GM23248 (cell line): ENCODE measurements at places on chromosomes 5 and 9.

DNA sequence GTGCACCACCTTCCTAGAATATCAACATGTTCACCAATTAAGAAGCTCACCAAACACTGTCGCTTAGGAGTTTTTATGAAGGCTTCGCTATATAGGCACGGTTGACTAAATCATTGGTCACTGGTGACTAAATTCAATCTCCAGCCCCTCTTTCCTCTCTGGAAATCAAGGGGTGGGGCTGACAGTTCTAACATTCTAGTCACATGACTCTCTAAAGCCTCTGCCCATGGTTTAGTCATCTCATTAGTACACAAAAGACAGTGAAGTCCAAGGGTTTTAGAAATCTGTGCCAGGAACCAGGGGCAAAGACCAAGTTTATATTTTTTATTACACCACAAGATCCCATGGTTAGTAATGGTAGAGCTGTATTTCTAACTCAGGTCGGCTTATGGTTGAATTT is 243.2 kb downstream of the ELAVL2 start:
- DNase-seq, result no peak

DNA sequence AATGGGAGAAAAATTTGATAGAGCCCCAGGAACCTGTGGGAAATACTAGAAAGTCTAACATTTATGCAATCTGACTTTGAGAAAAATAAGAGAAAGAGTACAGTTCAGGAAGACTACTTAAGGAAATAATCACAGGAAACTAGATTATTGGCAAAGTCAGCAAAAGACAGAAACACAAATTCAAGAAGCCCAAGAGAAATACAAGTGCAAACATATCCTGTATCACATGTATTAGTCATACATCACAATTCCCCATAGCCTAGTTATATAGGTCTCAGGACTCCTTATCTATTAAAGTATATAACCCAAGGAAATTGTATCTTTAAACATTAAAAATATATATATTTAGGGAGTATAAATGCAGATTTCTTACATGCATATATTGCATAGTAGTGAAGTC is 100.8 kb downstream of the HOMER1 start:
- no peak for DNase-seq

- DNase-seq, result no peak
These were observed 96.3 kb downstream of the ERCC6L2 start for GRCh38 chr9:95971815-95972214.

GRCh38 chr5:178081571-178082243 is 31.6 kb upstream of the N4BP3 start:
- no peak for DNase-seq

DNA sequence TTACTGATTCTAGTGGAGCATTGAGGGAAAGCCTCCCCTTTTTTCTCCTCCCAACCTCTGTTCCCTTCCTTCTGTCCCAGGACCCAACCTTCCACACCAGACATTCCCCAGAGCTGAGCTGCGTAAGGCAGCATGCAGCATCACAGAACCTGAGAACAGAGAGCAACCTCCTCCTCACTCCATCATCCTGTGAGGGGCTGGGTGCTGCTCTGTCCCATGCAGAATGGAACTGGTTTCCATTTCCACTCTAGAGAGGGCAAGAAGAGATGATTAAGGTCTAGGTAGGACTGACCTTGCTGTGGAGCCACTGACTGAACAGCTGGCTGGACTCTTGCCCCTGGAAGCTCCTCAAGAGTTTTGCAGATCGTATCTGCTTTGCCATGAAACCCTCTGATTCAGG is 30.1 kb upstream of the IL7R start:
- no peak for DNase-seq

- peak; percentile 15 for DNase-seq
These were observed 27.6 kb downstream of the DIMT1 start for GRCh38 chr5:62376064-62376463.

- peak; percentile 68 for DNase-seq
These were observed 708.6 kb upstream of the WWC1 start for GRCh38 chr5:167582886-167583285.

- no peak for DNase-seq
These were observed 68.7 kb downstream of the SHB start for GRCh38 chr9:38000332-38000731.

DNA sequence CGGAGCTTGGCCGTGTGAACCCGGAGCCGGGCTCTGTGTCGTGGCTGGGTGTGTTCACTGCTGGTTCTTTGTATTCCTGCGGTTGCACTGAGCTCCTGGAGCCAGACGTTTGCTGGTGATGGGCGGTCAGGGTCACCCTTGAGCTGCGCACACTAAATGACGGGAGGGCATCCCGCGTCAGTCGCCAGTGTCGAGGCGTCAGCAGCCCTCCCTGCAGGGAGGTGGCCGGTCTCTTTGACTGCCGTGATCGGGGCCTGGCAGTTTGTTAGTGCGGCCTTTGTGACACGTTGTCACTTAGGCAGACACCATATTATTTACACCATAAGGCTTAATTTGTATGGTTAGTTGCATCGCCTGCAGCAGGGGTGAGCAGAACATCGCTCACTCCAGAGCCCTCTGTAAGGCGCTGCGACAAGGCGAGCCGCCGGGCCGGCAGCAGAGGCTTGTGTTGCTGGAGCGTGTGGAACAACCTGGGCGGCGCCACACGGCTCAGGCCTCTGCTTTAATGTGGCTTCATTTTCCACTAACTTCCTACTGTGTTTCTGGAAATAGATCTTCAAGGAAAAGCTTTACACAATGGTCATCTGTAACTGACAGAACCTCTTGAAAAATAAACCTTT is 8.3 kb downstream of the NDUFS6 start:
- DNase-seq, result no peak

DNA sequence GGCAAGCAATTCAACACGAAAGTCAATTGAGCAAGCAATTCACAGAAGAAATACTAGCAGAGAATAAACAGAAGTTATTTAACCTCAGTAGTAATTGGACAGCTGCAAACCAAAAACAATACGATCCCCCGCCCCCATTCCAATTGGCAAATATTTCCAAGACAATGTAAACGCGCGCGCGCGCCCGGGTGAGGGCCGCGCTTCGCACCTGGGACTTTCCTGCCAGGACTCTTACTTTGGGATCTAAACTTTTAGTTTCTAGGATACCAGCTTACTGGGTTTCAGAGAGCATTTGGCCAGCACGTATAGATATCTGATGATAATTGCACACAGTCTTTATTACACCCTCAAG is 8.6 kb downstream of the RUFY1 start:
- DNase-seq, result peak; percentile 49

- DNase-seq, result no peak
These were observed 105.2 kb downstream of the RASEF start for GRCh38 chr9:82957529-82958379.

GRCh38 chr5:150447188-150447587 is 2.4 kb downstream of the RPS14 start:
- DNase-seq, result no peak

- DNase-seq, result peak; percentile 94
These were observed 1.5 kb upstream of the GPRIN1 start for GRCh38 chr5:176611435-176611834.

GRCh38 chr9:88775037-88775471 is 216.2 kb upstream of the S1PR3 start:
- peak; percentile 94 for DNase-seq

DNA sequence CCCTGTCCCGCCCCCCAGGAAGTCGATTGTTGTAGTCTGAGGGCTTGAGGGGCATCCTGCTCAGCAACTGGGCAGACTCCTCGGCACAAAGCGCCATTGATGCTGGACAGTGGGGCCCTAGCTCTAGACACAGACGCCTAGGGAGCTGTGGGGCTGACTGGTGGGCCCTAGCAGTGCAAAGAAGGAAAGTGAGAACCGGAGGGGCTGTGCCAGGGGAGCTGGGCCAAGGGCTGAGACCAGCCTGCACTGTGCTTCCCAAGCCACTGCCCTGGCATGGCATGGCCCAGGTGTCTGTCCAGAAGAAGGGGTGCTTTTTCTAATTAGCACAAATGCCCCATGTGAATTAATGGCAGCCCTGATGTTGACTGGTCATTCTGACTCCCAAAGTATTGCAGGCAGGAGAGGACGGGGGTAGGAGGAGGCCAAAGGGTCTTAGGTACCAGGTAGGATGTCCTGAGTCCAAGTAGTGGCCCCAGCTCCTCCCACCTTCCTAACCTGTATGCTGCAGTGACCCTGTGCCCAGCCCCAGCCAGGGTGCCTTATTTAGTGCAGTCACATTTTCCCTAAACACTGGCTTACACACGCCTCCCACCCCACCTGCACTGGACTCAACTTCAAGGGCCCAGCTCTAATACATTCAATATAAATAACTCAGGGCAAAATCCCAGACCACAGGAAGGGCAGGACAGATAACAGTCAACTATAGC is 15.9 kb downstream of the TCF7 start:
- no peak for DNase-seq

GRCh38 chr5:45696206-45696836 is at the start of gene HCN1:
Gene HCN1, minus strand, starts transcription at chr5:45696380.
- DNase-seq, result peak; percentile 88

DNA sequence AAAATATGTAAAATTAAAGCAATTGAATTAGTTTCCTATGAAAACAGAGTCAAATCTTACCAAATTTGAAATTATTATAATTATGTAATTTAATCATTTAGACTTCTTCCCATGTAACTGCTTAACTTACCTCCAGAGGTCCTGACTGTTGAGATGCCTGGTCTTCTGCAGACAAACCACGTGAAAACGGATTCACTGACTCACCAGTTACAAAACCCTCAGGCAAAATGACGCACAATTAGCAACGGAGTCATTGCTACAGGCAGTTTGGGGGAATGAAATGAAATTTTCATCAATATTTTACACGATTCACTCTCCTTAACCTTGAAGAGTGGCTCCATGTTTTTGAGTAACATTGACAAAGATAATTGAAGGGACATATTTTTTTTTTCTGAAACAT is 460.8 kb downstream of the MTRR start:
- peak; percentile 68 for DNase-seq

- DNase-seq, result no peak
These were observed 9.4 kb downstream of the ERAP2 start for GRCh38 chr5:96885518-96886338.

DNA sequence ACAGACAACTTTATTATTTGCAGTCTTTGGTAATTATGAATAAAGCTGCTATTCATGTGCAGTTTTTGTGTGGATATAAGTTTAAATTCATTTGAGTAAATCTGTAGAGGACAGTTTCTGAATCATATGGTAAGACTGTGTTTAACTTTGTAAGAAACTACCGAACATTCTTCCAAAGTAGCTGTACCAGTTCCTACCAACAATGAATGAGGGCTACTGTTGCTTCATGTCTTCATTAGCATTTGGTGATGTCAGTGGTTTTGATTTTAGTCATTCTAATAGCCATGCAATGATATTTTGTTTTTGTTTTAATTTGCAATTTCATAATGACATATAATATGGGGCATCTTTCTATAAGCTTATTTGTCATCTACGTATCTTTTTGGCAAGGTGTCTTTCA is 501.3 kb upstream of the RORB start:
- DNase-seq, result no peak

- peak; percentile 26 for DNase-seq
These were observed 33.2 kb upstream of the NOTCH1 start for GRCh38 chr9:136578915-136579649.

- no peak for DNase-seq
These were observed 168.4 kb downstream of the TTLL11 start for GRCh38 chr9:121924700-121925099.
